ENCODE measurements at places on chromosomes 16 and 17. TPM values are rescaled to one million over a fixed set of nuclear protein-coding genes. Genes with fewer than 3 reads are reported as not detected.

- no peak for DNase-seq
Measured at GRCh38 chr16:19382887-19383816, 34.5 kb upstream of the TMC5 start.

- DNase-seq, result no peak
Measured at GRCh38 chr16:9357829-9358228, 266.4 kb downstream of the HAPSTR1 start.

Gene CDH5
- not detected for total RNA-seq

Gene EVPLL
- 0.61 TPM for total RNA-seq

- no peak for DNase-seq
Measured at GRCh38 chr16:11032000-11032921, 87.9 kb downstream of the CLEC16A start.

Data from H9 (cell line).